ENCODE measurements at places on chromosomes 6 and 20.

DNA sequence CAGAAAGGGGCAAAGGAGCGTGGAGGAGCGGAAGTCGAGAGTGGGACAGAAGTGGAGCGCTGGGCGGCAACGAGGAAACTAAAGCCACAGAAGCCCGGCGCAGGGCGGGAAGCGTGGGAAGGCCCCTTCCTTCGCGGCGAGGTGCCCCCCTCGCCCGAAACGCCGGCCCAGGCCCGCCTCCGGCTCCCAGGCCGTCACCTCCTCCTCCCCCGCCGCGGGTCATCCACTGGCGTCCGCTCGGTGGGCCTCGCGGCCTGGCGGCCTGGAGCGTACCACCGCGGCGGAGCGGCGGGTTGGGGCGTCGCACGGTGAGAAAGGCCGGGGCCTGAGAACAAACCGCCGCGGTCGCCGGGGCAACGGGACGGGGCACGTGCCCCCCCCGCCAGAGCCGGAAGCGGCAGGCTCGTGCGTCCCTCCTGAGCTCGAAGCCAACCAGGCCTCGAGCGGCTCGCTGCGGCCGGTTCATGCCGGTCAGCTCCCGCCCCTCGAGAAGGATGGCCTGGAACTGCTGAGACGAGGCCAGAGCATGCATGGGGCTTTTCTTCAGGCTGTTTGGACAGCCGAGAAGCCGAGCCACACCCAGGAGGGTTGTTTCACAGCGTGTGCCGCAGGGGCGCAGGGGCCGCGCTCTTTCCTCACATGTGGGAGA, at the start of gene TCP11:
Gene TCP11, minus strand, starts transcription at position 333 of the 649 bp plus-strand sequence. CDS start 469 bp downstream, outside the sequence.
- no peak for DNase-seq

DNA sequence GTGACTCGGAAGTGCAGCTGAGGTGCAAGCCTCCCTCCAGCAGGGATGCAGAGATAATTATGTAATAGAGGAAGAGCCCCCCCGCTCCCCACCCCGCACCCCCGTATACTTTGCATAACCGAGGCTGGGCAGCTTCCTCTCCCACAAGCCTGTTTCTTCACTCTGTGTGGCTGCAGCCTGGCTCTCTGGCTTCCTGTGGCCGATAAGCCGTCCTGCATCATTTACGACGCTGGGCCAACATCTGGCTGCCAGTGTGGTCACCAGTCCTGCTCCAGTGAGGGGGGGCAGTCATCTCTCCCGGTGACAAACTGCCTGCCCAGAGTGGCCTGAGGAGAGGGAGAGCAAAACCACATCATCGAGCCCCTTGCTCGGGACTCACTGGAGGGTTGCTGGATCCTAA, 59.2 kb downstream of the RBM38 start:
- no peak for DNase-seq

DNA sequence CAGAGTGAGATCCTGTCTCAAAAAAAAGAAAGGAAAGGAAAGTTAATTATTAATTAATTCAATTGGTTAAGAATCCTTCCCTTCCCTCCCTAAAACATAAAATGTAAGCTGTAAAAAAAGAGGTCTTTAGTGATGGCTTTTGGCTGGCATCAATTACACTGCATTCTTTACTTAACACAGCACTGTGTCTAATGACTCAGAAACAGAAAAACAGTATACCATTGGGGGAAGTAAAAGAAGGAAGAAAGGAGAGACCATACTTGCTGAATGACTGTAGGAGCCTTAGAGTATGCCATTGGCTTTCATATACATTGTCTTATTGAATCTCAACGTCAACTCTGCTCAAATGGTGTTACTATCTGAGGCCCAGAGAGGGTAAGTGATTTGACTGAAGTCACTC, 18.3 kb upstream of the CITED2 start:
- no peak for DNase-seq

DNA sequence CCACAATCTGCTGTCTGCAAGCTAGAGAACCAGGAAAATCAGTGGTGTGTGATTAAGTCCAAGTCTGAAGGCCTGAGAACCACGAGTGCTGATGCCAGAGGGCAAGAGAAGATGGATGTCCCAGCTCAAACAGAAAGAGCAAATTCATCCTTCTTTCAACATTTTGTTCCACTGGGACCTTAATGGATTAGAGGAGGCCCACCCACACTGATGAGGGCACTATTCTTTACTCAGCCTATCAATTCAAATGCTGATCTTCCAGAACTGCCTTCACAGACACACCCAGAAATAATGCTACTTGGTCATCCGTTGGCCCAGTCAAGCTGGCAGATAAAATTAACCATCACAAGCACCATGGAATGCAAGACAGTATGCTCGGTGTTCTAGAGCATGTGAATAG, 226.6 kb upstream of the SASH1 start:
- no peak for DNase-seq

DNA sequence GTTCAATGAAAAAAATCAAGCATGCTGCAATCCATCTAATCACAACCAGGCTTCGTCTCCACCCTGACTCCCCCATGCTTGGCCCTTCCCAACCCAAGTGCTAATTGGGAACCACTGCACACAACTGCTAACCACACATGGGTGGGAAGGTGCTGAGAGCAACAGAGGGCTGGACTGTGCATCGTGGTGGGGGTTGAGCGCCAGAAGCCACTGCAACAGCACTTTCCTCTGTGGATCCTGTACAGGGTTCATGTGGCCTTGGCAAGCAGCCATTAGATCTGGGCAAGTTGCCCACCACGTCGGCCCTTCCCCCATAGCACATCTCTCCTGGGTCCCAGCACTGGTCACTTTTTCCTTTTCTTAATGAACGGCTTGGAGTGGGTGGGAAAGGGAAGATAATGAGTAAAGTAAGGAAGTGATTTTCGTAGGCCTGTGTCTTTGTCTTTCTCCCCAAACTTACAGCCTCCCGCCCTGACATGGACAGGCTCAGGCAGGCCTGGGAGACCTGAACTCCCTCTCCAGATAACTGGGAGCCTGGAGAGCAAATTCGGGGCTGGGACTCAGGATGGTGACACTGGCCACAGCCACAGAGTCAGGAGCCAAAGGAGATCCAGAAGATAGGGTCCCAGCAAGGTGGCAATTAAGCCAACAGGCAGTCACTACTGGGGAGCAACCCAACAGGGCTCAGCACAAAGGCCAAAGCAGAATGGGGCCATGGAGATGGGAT, 34.4 kb upstream of the MRPS10 start:
- no peak for DNase-seq

GRCh38 chr6:151325075-151326050, 66.0 kb downstream of the ZBTB2 start:
- DNase-seq, result peak; percentile 24

DNA sequence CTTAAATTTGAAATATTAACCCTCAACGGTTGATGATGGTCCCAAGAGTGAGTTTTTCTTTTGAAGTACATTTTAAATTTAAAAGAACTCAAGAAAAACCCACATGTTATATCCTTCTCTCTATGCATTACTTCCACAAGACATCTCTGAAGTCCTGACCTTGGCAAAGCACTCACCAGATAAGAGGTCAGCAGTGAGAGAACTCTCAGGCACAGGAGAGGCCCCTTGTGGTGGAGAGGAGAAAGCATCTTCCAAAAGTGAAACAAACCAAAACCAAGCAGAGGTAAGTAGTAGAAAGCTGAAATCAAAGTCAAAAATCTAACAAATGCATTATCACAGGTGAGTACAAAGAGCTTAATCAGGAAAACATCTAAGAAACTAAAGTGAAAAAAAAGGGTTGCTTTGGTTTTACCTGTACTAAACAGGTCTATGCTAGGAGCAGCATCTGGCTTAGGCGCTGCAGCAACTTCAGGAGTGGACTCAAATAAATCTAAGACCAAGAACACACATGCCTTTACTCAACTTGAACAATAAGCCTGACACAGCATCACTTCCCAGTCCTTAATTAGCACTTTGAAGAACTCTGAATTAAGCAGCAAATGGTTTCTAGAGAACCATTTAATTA, 80.5 kb downstream of the PRSS35 start:
- no peak for DNase-seq

- DNase-seq, result no peak
These were observed 58.4 kb downstream of the MTFR2 start for GRCh38 chr6:136191606-136192312.

GRCh38 chr20:49272654-49273053, 5.2 kb downstream of the ZNFX1 start:
- no peak for DNase-seq
